ENCODE measurements at places on chromosomes 2 and 18.

- DNase-seq: no peak
These were observed 27.0 kb downstream of the IRS1 start for GRCh38 chr2:226772389-226773179.

GRCh38 chr2:182821182-182821581, 45.3 kb downstream of the FRZB start:
- DNase-seq: no peak

GRCh38 chr2:120443946-120444345, 98.0 kb downstream of the INHBB start:
- no peak for DNase-seq

GRCh38 chr18:12060182-12060870, 33.3 kb upstream of the ANKRD62 start:
- no peak for DNase-seq

DNA sequence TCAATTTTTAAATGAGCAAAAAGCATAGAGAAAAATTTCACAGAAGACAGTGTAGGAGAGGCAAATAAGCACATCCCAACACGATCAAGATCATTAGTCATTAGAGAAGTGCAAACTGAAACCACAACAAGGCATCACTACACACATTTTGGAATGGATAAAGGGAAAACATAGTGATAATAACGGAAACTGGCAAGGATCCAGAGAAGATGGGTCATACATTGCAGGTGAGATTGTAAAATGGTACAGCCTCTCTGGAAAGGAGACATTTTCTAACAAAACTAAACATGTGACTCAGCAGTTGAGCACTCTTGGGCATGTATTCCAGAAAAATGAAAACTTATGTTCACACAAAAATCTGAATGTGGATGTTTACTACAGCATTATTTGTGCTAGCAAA, 98.3 kb upstream of the TMEM17 start:
- no peak for DNase-seq

- DNase-seq: no peak
These were observed 81.5 kb upstream of the STON1 start for GRCh38 chr2:48448274-48449061.

GRCh38 chr18:59286341-59286740, 13.1 kb upstream of the RAX start:
- no peak for DNase-seq

DNA sequence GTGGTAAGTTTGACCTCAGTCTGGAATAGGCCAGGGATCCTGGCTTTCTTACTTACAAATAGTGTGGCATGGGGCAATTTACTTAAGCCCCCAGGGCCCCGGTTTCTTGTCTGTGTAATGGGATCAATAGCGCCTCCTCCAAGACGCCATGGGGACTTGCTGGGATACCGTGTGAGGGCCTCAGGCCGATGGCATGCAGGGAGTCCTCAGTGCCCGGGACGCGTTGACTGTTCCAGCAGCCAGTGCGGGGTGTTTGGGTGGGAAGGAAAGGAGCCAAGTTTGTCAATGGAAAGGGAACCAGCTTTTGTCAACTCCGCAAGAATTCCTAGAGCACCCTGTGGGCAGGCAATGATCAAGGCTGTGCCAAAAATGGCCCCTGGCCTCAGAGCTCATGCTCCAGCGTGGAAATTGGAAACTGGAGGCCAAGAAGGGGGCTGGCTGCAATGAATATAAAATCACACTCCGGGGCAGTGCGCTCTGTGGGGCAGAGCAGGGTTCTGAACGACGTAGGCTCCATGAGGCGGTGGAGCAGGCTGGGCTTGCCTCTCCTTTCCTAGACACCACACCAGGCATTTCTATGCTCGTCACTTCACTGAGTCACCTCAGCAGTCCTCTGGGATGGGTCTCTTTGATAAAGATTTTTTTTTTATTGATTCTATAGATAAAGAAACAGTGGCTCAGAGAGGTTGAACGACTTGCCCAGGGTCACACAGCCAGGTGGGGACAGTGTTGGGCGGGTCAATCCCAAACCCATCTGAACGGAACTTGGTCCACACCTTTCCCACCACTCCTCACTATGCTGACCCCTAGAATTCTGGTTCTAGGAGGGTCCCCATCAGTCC, 56.7 kb upstream of the ASAP2 start:
- DNase-seq: no peak

DNA sequence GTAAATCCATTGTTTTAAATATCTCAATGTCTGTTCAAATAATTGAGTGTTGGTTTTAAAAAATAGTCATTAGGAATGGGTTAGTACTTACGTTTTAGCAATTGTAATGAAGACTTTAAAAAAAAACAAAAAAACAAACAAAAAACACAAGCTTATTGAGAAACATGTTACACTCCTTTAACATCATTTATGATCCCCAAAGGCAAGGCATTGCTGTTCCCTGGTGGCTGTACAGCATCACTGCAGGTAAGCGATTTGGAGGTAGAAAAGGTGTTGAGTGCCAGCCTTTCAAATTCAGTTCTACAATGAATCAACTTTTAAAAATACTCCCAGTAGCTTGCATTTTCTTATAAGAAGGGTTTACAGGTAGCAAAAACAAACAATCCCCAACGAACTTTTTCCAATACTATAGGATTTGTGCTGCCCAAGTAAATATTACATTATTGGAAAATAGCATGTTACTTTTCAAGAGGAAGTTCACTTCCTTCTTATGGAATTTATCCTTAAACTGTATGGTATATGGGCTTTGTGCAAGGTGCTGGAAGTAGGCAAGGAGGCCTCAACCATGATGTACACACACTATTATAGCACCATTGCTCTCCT, 27.5 kb downstream of the CNRIP1 start:
- DNase-seq: no peak

GRCh38 chr2:74441690-74442482, at the start of gene RTKN:
RTKN (minus strand) TSS chr2:74441937; CDS start chr2:74441816, 121 bp downstream.
- DNase-seq: no peak

DNA sequence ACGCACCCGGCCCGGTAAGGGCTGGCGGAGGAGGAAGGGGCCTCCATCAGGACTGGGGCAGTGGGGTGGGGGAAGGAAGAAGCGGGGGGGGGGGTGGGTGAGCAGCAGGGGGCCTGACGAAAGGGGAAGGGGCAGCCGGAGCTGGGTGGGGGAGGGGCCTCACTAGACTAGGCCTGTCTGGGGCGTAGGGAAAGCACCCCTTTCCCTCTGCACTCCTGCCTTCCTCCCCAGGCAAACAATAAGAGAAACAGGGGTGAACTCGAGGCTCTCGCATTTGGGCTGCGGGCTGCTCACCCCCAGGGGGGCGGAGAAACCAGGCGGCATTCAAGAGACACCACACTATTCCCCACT, 82.7 kb upstream of the POMC start:
- DNase-seq: no peak

- DNase-seq: no peak
These were observed 90.6 kb upstream of the LDAH start for GRCh38 chr2:20913491-20913890.

DNA sequence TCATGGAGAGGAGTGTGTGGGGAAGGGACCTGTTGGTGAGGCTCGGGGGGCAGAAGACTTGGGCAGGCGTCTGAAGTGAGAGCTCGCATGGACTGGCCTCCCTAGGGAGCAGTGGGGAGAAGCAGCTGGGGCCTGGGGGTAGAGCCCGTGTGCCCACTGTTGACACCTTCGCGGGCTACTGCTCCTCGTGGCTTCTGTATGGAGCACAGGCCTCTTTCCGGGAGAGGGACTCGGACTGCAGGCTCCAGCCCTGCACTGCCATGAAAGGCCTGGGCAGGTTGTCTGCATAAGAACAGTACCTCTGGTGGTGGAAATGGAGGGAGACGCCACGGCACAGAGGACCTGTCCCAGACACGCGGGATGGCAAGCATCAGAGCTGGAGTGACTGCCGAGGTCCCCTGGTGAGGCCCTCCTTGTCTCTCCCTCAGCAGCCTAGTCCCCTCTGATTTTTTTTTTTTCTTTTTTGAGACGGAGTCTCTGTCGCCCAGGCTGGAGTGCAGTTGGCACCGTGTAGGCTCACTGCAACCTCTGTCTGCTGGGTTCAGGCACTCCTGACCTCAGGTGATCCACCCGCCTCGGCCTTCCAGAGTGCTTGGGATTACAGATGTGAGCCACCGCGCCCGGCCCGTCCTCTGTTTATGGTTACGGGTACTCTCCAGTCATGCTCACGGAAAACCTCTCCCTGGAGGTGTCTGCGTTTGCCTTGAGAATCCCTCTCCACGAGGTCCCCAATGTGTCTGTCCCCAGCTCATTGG, 44.7 kb upstream of the PTMA start:
- no peak for DNase-seq

- no peak for DNase-seq
These were observed 139.8 kb downstream of the HNMT start for GRCh38 chr2:138104071-138104470.

GRCh38 chr2:110843496-110843895, 111.1 kb downstream of the ACOXL start:
- no peak for DNase-seq

DNA sequence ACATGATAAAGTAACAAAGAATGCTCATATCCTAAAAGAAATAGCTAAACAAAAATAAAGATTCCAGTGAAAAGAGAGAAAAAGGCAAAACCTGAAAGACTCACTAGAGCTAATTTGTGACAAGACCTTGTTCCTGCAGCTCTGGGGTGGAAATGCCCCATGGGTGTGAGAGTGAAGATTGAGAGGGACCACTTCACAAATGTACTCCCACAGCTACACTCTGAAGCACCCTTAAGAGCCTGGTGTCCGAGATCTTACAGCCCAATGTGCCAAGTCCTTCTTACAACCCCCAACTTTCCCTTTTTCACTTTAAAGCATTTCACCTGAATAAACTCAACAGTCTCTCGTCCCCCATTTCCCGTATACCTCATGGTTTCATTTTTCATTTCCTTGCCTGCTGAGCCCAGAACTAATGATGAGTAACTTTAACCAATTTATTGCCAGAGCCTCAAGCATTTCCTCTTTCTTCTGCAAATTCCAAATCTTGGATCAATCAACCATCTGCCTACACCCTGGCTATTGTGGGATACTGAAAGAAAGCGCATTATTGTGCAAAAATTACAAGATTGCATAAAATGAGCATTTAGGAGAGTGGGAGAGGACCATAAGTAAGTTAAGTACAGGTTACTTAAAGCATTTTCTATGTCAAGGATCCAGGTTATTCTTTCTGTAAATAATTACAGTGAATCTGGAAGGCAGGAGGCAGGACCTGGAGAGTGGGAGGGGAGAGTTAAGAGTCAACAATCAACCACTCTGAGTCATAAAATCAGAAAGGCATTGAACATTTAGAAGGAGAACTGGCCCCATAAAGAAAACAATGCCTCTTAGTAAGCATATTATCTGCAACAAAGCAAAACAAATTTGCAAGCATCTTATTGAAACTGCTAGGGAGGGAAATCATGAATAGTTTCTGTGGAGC, 804.4 kb upstream of the CELF4 start:
- no peak for DNase-seq

GRCh38 chr2:63866009-63866709, 24.5 kb downstream of the UGP2 start:
- no peak for DNase-seq

GRCh38 chr2:159921752-159922404, 123.9 kb upstream of the CD302 start:
- no peak for DNase-seq

- no peak for DNase-seq
These were observed 1.6 kb upstream of the KLF7 start for GRCh38 chr2:207167099-207167923.

DNA sequence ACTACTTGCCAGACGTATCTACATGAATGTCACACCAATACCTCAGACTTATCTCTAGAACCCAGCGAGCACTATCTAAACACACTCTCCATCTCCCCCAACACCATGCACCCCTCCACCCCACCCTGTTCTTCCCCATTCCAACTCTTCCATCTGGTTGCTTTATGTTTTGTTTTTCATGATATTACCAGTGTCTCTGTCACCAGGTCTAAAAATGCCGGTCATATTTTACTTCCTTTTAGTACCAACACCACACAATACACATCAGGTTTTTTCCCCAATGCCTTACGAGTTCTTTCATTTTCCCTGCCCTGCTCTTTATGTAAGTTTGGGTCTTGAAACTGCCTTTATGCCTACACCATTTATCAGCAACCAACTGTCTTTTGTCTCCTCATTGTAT, 10.2 kb upstream of the ITGA4 start:
- DNase-seq: no peak

DNA sequence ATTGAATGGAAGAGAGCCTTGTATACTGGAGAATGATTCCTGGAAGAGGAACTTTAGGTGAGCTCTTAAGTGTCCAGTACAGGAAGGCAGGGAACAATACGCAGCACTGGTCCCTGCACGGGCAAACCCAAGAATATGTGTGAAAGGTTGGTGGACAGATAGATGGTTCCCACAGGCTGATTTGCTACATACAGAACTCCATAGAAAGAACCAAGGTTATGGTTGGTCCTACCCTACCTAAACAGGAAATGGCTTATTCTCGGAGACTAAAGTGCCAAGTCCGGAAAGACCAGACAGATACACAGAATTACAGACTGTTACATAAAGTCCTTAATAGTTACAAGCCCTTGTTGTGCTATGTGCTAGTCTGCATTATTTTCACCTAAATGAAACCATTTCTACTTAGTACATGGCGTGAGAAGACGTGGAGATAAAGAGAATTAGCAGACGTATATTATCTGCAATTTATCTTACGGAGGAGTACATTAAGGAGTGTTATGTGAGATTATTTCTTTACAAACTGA, 1.2 kb downstream of the REV1 start:
- DNase-seq: no peak

DNA sequence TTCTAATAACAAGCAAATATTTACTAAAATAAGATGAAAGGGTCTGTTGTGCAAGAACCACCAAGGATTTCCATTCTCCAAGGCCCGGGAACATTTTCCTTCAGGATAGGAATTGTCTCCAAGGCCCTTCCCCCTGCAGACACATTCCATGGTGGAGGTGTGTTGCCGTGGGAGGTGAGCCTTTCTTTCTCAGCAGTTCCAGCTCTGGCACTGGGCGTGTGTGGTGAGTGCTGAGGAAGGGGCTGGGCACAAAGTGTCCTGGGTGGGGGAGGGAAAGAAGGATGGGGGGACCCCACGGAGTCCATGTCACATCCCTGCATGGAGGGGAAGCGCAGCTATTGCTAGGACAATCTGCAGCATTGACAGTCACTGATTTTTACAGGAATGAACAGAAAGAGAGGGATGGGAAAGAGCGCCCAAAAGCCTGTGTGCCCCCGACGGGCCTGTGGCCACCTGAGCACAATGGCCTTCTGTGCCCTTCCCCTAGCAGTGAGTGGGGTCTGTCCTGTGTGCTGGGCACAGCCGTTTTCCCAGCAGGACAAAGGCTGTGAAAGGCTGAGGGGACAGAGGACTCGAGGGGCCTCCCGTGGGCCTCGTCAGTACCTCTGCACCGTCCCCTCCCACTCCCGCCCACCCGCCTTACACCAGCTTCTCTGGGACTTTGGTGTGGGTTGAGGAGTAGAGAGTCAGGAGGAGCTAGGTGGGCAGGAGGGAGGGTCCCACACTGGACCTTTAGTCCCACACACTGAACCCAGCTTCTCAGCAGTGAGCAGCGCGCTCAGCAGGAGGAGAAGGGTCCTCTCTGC, 79.8 kb downstream of the PTGR3 start:
- no peak for DNase-seq

- DNase-seq: no peak
These were observed 197.2 kb downstream of the ZFP36L2 start for GRCh38 chr2:43029186-43029585.

GRCh38 chr2:239268549-239268948, 132.3 kb downstream of the HDAC4 start:
- DNase-seq: no peak

- no peak for DNase-seq
These were observed 82.9 kb upstream of the RAB12 start for GRCh38 chr18:8526332-8526731.

GRCh38 chr2:96197546-96198255, 10.9 kb downstream of the STARD7 start:
- no peak for DNase-seq
